Colonic mucosa (tissue), 4 donors: ENCODE measurements at places on chromosomes 5 and 9.
A peak's percentile ranks its signal among the peaks of the same experiment; 100 is the strongest.

DNA sequence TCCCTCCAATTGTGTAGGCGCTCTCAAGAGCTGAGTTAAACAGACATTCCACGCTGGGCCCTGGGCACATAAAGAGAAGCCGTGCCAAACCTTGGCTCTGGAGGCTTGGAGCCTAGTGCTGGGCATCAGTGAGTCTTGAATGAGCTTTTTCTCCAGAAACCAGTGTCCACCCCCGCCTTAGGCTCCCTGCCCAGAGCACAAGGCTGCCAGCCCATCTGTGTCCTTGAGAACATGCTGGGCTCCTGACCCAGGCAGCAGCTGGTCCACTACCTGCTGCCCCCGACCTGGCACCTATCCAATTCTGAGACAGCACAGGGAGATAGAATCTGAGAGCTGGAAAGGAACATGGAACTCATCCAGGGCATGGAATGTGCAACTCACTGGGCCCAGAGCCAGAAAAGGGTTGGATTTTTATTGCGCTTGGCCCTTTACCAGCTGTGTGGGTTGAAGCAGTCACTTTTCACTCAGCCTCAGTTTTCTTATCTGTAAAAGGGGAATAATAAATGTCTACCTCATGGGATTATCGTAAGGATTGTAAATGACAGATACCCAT, 92.4 kb upstream of the CPLX2 start:
- DNase-seq: no peak

- DNase-seq: no peak
Measured at GRCh38 chr5:10046676-10047075, 203.0 kb downstream of the ATPSCKMT start.

DNA sequence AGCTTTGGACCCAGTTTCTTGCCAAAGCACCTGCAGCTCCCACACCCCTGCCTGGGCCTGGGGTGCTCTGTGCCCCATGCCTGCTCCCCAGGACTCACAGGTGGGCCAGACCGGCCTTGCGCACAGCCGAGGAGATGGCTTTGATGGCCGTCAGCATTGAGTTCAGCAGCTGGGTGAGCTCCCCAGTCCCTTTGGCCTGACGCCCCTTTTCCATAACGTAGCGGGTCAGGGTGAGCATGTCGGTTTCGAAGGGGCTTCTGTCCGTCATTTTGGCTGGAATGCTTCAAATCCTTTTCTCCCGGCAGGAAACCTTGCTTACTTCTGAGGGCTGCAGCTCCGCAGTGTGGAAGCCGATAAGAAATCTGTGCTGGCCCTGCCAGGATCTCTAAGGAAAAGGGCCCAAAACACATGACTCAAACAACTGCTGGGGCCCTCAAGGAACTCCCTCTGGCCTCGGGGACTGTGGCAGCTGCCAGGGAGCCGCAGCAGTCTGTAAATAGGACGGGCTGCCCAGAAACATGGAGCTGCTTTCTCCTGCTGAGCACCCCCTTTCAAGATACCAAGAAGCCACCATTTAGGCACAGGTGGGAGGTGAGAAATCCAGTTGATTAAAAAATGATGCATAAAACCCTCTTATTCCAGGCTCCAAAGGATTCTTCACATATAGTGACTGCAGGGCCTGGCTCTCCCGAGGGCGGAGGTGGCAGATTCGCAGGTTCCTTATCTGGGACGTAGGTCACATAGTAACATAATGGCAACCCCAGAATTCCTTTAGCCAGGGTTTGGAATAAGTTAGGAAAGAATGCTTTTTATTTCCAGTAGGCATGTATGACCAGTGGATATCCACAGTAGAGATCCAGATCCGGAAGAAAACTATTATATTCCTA, at the start of gene FBP2:
Gene FBP2 (minus strand): TSS at position 366 of the 887 bp plus-strand sequence. CDS start 98 bp downstream, at position 268.
- DNase-seq: no peak

DNA sequence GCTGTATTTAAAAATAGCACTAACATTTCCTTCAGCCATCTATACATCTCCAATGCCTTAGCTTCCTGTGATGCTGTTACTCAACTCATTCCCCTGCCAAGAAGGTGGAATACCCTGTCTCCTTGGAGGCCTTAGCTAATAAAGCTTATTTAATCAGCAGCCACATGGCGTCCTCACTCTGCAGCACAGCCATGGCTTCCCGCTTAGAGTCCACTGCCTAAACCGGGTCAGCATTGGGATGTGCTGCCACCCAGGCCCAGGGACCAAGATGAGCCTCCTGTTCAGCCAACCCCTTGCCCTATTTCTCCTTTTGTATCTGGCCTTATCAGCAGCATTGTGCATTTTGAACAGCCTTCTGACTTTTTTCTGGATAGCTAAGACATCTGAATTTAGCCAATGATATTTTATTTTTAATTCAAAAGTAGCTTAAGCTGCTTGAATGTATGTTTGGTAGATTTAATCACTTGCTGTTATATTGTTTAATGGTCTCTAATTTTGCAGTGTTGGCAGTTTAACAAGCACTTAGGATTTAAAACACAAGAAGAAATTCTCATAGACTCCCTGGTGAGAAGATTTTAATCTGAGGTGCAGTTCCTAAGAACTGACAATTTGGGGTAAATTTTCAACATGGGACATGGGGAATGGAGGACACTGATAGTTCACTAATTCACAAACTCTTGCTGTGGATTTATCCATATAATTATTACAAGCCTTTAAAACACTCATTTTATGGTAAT, 113.0 kb downstream of the RPS23 start:
- no peak for DNase-seq

DNA sequence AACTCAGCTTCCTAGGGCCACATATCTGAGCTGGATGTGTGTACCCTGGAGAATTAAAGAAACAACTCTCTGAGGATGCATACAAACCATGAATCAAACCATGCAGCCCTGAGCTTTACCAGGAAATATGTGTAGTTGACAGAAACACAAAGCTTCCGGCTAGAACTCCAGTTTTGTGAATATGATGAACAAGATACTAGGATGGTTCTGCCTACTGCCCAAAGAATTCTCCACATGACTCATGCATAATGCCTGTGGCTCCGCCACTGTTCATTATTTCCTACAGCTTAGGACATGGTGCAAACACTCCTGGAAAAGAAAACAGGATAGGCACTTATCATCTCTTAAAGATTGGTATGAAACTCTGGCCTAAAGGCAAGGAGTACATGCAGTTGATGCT, 343.4 kb downstream of the DNAH5 start:
- no peak for DNase-seq

DNA sequence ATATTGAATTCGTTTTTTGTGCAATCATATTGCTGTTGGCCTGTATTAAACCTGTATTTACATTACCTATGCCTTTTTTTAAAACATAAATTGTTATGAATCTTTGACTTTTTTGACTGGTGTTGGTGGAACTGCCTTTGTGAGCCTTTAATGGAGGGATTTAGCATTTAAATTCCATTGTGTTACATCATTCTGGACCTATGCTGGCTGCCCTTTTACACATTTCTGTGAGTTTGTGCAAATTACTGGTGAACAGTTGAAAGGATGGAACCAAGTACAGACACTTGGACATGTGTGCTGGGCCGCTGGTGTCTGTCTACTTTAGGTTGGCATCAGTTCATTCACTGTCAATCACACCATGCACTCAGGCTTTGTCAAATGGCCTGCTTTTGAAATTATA, 3.4 kb downstream of the SNX18 start:
- DNase-seq: no peak

DNA sequence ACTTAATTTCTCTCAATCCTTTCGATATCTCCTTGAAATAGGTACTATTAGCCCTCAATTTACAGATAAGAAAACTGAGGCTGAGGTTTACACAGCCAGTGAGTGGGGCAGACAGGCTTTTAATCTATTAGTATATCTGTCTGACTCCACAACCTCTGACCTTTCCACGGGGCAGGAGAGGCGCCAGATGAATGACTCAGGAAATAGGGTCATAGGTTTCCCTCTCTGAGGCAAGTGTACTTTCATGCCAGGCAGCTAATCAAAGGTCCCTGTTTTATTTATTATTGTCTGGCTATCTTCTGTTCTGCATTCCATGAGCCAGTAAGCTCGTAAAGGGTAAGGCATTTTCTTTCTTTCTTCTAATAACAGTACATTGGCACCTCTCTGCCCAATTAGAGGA, 79.6 kb upstream of the KLF4 start:
- no peak for DNase-seq

DNA sequence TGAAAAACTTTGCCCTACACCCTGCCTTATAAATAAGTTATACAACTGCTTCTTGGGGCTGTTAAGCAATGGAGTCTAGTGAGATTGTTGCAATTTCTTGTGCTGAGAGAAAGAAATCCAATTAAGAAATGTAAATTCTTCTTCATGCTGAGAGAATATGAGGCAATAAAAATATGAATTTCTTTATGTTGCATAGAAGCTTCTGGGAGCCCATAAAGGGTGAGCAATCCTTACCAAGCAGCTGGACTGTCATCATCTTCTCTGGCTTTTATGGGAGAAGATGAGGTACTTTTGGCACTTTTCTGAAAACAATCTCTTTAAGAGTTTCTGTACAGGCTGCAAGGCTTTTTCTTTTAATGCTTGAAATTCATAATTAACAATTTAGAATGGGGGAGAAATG, 204.3 kb downstream of the DMRTA1 start:
- no peak for DNase-seq

DNA sequence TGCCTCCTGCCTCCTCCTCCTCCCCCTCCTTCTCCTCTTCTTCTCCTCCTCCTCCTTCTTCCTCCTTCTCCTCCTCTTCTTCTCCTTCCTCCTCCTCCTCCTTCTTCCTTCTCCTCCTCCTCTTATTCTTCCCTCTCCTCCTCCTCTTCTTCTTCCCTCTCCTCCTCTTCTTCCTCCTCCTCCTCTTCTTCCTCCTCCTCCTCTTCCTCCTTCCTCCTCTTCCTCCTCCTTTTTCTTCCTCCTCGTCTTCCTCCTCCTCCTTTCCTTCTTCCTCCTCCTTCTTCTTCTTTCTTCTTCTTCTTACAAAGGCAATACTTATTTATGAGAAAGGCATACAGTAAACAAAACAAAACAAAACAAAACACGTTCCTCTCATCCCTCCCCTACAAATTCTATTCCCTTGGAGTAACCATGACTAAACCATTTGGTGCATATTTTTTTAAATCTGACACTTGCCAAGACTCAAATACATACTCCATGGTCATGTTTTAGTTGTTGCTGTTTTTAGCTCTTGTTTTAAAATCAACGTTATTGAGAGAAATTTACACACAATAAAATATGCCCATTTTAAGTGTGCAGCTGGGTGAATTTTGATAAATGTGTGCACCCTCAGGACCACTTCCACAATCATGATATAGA, 135.6 kb downstream of the FOXD1 start:
- DNase-seq: no peak

GRCh38 chr5:37071901-37072581, 177.1 kb downstream of the CPLANE1 start:
- no peak for DNase-seq

GRCh38 chr5:150599917-150600511, 40.4 kb upstream of the SYNPO start:
- DNase-seq: peak; percentile 90

DNA sequence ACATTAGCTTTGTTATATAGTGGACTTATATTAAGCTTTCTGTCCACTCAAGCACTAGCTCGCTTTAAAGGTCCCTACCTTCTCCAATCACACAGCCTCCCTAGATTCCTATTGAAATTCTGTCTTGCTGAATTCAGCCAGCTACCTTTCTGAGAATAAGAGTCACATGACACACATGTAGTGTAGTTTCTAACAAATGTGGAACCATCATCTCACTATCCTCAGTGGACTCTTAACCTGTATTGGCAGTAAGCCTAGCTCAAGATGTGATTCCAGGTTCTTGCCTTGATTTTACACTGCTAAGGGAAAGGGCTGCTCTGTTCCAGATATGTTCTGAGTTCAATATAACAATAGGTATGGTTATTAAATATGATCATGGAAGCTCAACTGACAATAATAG, 11.4 kb downstream of the FAM219A start:
- no peak for DNase-seq

- DNase-seq: no peak
Measured at GRCh38 chr5:59193616-59194319, 610.9 kb downstream of the RAB3C start.

- no peak for DNase-seq
Measured at GRCh38 chr5:140322751-140323731, 20.1 kb upstream of the PFDN1 start.

GRCh38 chr5:36418152-36418979, 116.7 kb upstream of the RANBP3L start:
- DNase-seq: no peak

DNA sequence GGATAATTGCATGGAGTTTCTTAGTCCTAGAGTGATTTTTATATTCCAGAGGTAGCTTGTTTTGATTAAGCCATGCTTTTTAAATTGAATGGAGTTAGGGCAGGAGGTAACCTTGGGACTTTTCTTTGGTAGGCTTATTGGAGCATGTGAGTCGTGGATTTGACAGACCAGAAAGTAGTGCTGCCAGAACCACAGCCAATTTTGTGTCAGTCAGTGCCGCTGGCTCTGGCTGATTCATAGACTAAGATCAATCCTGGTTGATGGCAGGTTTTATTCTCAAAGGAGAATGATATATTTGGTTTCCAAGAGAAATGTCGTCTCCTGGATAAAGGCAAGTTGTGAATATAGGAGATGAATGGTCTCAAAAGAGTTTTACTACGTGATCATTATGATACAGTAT, 20.3 kb downstream of the RAI14 start:
- DNase-seq: no peak

- no peak for DNase-seq
Measured at GRCh38 chr9:71895117-71895516, 15.9 kb downstream of the ABHD17B start.

DNA sequence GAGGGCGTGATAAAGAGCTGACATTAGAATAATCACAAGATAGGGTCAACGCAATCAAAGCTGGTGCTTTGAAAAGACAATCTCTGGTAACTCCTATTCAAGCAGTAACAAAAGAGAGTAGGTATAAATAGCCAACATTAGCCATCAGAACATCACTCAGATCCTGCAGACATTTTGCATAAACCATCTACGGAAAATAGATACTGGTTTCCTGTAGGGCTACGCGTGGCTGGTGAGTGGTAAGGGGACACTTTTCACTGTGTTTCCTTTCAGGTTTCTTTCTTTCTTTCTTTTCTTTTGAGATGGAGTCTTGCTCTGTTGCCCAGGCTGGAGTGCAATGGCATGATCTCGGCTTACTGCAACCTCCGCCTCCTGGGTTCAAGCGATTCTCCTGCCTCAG, 22.3 kb downstream of the TTF1 start:
- no peak for DNase-seq

GRCh38 chr9:129141066-129142041, 30.1 kb downstream of the PTPA start:
- peak; percentile 65 for DNase-seq

GRCh38 chr9:20561531-20561930, 60.8 kb downstream of the MLLT3 start:
- DNase-seq: no peak

GRCh38 chr9:134618833-134619447, 22.7 kb upstream of the COL5A1 start:
- DNase-seq: no peak
